Islet precursor cell (in vitro differentiated cells): ENCODE measurements at places on chromosomes 13 and 19.

GRCh38 chr13:92488249-92488852 is 738.3 kb upstream of the GPC6 start:
- no peak for DNase-seq

DNA sequence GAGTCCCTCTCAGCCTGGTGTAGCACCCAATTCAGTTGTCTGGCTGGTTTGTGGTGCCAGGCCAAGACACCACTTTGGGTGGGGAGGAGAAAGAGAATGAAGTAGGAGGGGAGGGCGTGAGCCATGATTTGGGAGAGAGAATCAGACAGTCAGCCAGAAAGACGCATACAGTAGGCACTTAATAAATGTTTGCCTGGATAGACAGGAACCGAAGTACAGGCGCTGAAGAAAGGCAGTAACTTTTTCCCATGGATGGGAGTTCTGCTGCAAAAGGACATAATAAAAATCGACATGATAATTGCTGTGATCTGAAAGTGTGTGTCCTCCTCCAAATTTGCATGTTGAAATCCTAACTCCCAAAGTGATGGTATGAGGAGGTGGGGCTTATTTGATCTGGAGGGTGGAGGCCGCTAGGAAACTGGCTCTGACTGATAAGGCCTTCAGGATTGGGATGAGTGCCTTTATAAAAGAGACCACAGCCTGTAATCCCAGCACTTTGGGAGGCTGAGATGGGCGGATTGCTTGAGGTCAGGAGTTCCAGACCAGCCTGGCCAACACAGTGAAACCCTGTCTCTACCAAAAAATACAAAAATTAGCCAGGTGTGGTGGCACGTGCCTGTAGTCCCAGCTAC is 38.4 kb upstream of the PDCD5 start:
- DNase-seq: no peak

DNA sequence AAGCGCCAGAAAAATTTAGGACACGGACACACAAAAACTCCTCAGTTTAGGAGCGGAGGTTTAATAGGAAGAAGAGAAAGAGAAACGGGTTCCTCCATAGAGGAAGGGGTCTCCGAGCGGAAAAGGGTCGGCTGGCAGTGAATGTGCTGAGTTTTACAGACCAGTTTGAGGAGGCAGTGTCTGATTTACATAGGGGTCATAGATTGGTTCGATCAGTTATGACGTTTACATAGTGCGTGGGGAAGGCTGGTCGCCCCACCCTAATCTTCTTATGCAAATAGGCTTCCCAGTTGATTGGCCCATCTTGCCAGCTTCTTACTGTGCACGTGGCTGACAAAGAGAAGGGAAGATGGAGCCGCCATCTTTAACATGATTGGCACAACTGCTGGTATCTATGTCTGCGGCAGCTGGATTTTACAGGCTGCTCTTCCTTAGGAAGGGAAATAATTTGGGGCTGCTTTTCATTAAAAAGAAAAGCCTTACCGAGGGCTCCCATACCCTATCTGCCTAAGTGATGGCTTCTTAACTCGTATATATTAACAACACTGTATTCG is 1.2 kb upstream of the ZNF225 start:
- peak; percentile 95 for DNase-seq

GRCh38 chr19:41892173-41892902 is 9.4 kb downstream of the ARHGEF1 start:
- DNase-seq: no peak

- DNase-seq: no peak
Observed at GRCh38 chr13:69912630-69913029, 195.0 kb upstream of the ATXN8OS start.

- DNase-seq: no peak
Observed at GRCh38 chr13:36882829-36883390, 37.1 kb downstream of the SMAD9 start.

DNA sequence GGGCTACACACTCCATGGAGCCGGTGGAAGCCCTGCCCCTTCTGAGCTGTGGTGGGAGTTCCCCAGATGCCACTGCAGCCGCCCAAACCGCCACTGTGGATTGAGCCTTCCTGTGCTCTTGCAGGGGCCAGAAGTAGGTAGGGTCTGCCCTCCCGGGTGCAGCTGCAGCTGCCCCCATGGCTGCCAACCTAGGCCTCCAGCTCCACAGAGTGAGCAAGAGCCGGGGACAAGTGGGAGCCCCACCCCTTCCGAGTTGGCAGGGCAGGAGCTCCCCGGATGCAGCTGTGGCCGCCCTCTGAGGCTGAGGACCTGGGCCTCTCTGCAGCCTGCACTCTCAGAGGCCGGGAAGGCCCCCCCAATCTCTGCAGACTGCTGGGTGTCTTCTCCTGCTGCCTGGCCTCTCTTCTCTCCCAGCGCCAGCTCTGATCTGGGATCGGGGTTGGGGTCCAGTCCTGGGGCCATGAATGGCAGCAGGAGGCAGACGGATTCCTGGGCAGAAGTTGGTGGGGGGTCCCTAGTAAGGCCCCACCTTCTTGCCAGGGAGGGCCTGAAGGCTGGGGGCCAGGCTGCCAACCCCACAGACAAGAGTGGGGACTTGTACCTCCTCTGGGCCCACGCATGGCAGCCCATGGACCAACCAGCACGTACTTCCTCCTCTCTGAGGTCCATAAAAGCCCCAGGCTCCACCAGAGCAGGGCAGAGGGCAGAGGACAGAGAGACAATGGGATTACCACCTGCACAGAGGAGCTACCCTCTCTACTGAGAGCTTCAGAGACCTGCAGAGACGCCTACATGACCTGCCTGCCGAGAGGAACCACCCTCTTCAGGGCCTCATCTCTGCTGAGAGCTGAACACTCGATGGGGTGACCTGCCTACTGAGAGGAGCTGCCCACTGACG is 28.9 kb downstream of the AP2S1 start:
- peak; percentile 62 for DNase-seq

DNA sequence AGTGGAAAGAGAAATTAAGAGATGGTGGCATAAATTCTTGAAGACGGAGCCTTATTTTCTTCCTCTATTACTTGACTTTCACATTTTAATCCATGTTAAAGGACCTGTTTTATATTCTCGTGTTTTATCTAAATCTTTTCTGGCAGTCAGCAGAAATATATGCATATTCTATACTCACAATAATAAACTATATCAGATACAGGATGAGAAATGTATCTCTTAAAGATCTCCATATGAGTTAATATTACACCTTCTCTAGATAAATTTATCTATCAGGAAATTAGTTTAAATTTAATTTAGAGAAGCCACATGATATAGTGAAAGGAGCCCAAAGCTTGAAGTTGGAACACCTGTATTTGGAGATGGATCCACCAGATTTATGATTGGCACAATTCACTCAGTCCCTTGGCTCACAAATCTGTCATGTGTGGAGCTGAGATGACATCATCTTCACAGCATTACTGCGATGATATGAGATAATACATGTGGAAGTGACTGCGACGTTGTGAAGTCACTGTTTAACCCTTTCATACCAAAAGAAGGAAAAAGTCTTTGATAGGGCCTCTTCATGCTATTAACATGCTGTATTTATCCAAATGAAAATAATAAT is 216.4 kb downstream of the FGF14 start:
- no peak for DNase-seq

DNA sequence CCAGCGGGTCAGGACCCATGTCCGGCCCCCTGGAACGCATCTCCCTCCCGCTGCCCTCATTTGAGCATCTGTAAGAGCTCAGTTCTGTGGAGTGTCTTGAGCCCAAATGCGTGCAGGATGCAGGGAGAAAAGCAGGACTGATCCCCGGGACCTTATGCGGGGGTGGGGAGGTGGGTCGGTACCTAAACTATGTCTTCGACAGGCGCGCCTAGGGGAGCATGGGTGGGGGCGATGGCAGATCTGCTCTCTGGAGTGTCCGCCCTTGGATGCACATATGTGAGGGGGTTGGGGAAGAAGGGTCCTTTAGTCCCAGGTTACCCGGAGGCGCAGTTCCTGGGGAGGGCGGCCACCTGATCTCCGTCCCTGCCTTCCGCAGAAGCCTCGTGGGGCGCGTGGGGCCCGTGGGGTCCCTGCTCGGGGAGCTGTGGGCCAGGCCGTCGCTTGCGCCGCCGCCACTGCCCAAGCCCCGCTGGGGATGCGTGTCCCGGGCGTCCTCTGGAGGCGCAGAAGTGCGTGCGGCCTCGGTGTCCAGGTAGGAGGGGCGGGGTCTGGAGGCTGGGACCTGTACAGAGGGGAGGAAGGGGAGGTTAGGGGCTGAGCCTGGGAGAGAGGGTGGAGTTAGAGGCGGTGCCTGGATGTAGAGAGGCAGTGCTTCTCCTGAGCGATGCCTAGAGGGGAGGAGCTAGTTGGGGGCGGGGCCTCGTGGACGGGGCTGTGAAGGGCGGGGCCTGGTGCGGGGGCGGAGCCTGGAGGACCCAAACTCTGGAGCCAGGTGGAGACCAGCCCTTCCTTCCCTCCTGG is 2.9 kb downstream of the CILP2 start:
- peak; percentile 95 for DNase-seq

DNA sequence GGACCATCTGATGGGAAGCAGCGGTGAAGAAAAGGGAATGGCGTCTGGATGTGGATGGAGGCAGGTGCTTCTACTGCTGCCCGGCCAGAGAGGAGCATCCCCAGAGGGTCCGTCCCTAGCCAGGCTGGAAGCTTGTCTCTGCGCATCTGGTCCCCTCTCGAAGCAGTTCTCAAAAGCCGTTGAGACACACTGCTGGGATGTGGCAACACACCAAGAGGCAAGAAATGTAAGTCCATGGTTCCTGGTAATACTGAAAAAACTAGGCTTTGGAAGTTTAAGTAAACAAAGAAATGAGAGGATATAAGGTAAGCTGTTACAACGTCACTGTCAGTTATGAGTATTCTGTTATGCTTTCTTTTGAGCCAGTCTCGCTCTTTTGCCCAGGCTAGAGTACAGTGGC is 15.1 kb upstream of the FFAR2 start:
- DNase-seq: no peak

GRCh38 chr19:33100894-33101644 is 20.1 kb downstream of the GPATCH1 start:
- DNase-seq: no peak

DNA sequence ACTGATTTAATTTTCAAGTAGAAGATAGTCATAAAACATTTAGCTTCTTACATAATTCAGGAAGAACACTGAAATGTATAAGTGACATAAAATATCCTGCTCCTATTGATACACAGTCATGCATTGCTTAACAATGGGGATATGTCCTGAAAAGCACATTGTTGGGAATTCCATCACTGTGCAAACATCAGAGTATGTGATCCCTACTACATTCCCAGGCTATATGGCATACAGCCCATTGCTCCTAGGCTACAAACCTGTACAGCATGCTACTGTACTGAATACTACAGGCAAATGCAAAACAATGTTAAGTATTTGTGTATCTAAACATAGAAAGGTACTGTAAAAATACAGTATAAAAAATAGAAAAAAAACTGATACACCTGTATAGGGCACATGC is 723.9 kb upstream of the ARGLU1 start:
- no peak for DNase-seq

- no peak for DNase-seq
Observed at GRCh38 chr13:112928020-112928971, 40.7 kb upstream of the MCF2L start.

- DNase-seq: peak; percentile 35
Observed at GRCh38 chr13:111920306-111920931, 146.5 kb upstream of the SOX1 start.

DNA sequence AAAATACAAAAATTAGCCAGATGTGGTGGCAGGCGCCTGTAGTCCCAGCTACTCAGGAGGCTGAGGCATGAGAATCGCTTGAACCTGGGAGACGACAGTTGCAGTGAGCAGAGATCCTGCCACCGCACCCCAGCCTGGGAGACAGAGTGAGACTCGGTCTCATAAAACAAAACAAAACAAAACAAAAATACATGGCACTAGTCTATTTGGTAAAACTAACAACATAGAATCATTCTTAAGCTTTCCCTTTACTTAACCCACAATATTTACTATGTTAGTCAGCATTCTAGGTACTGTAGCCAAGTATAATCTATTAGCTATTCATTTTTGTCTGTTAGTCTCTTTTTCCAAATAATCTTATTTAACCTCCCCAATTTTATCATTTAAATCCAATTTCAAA is 1482.8 kb downstream of the SLITRK5 start:
- no peak for DNase-seq

GRCh38 chr19:58325311-58326022 is 1.3 kb upstream of the ZSCAN22 start:
- DNase-seq: no peak

DNA sequence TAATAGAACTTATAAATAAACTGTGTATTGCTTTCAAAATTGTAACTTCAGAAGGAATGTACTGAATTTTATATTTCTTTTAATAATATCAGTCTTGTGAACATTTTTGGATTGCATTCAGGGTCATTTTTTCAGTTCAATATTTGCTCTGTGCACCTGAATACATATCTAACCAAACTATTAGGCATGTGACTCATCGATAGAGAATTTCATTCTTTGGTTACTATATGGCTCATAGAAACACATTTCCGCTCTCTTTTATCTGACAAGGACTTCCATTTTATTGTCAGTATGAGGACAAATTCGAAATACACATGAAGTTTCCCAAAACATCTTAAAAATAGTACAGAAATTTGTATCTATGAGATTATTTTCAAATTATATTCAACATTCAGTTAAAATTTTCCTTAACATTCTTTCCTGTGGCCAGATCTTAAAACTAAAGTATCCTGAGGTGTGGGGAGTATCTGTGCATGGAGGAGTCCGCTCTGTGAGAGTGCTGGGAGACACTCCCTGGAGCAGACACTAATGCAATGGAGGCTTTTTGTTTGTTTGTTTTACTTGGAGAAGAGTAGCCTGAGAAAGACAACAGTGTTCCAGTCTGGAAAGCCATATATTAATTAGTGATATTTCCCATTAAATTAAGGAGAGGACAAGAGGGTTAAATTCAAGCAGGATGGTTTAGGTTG is 483.6 kb downstream of the PCDH20 start:
- no peak for DNase-seq

- no peak for DNase-seq
Observed at GRCh38 chr19:53519446-53519845, 18.5 kb upstream of the ZNF331 start.

DNA sequence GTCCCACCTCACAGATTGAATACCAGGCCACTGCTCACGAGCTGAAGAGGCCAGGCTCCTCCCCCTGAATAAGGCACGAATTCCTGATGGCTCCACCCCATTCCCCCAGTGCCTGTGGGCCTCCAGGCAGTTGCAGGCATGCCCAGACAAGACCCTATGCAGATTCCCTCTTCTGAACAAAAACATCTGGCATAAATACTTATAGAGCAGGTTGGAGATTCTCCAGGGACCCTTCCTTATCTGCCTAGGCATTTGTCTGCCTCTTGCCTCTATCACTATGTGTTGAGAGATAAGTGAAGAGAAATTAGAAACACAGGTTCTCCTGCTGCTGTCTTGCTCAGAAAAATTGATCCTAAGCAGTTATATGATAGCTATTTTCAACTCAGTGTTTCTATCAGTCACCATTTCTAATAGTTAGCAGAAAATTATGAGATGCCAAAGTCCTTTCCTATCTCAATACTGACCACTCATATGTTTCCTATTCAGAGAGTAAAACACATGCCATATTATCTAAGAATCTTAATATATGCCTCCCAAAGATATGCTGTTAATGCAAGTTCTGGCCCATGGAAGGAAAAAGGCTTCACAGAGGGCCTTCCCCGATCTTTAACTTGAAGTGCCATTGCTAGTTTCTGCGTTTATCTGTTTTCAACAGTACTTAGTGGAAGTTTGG is 364.0 kb downstream of the KCTD12 start:
- DNase-seq: peak; percentile 84

- DNase-seq: no peak
Observed at GRCh38 chr19:9461938-9462337, 26.6 kb upstream of the ZNF266 start.
